Muscle of back (tissue), 13 donors: ENCODE measurements at places on chromosomes 3 and 15.

DNA sequence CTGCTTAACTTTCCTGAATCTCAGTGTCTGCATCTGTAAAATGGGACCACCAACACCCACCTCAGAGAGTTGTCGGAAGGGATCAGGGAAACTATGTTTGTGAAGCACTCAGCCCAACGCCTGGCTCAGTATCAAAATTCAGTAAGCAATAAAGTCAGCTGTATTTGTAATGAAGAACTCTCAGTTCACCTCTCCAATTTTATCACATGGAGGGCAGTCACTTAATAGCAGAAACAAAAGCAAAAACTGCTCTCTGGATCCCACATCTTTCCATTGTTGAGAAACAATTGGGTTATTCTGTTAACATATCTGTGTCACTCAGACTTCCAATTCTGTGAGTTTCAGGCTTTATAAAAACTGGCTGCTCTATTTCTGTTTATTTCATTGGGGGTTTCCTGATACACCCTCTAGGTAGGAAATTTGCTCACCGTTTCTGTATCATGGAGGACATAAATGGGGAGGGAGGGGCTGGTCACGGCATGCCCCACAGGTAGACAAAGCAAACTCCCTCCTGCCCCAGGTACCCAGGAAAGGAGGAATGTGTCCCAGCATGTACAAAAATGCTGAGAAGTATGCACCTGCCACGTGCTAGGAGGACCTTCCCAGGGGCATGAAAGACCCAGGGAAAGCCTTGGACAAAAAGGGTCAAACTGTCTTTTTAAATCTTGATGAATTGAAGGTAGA is 81.4 kb upstream of the LMOD3 start:
- DNase-seq = no peak

DNA sequence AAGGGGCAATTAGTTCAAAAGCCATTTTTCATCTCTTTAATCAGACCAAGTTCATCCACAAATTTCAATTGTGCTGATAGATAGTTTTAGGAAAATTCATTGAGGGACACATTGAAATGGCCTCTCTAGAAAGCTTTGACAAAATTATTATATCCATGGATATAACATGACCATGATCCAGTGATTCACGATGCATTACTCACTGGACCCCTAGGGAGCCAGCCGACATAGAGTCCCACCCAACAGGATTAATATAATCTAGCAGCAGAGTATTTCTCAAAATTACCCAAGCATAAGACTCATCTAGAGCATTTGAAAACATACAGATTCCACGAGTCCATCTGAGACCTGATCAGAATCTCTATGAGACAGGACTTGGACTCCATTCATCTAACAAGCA is 100.3 kb downstream of the FRMD5 start:
- DNase-seq = no peak

DNA sequence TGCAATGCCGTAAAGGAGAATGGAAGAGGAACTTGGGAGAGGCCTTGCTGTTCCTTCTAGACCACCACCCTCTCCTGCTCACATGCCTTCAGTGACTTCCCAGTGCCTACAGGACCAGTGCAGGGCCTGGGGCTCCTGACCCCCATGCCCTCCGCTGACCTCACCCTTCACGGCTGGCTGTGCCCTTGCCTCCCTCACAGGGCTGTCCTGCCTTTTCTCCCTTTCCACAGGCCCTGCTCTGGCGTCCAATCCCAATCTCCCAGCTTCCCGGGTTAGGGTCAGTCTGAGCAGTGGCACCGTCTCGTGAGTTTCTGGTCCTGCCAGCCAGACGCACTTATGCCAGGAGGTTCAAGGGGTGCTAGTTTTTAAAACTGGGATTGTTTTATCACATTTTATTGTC is 110.4 kb downstream of the WNT7A start:
- no peak for DNase-seq

- no peak for DNase-seq
Measured at GRCh38 chr15:70535071-70535954, 228.0 kb downstream of the UACA start.

- peak; percentile 85 for DNase-seq
Measured at GRCh38 chr3:21839592-21839991, 88.6 kb upstream of the ZNF385D start.

DNA sequence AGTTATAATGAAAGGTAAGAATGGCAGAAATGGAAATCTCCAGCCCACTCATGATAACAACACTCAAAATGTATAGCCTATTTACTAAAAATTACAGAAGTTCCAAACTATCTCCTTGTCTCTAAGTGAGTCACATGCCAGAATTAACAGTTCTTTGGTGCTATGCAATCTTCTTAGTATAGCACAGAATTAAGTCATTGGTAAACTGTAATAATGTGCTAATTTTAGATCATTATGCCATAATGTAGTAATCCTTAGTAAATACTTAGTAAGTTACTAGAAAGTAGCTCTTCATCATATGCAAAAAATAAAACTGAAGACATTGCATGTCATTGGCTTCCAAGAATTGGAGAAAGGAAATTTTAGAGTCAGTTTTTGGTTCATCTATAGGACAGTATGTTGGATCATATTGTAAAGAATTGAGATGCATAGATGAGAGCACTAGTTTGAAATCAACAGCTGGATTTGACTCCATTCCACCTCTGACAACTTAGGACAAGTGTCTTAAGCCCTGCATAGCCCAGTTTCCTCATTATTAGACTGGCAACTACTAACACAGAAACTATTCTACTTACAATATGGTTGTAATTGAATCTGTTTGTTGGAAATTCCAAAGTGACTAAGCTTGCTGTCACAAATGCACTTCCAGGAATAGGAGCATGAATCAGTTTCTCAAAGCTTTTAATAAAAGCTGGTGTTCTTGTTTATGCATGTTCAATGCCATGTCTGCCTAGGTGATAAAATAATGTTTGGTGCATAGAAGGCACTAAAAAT is 40.1 kb upstream of the CD47 start:
- no peak for DNase-seq

DNA sequence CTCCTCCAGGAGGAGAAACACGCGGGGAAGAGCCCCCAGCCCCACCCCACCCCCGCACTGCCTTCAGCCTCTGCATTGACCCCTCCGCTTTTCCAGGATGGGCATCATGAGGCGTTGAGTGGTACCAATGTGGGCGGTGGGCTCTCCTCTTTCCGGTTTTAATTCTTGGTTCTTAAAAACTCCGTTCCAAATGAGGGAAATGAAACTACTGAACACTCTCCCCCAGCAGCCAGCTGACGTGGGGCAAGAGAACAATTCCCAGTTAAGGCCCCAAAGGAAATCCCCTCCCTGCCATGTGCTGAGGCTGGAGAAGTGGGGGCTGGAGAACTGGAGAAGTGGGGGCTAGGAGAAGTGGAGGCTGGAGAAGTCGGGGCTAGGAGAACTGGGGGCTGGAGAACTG is 5.3 kb upstream of the NRROS start:
- DNase-seq = no peak

GRCh38 chr15:74620636-74621545 is 5.3 kb downstream of the CLK3 start:
- no peak for DNase-seq

DNA sequence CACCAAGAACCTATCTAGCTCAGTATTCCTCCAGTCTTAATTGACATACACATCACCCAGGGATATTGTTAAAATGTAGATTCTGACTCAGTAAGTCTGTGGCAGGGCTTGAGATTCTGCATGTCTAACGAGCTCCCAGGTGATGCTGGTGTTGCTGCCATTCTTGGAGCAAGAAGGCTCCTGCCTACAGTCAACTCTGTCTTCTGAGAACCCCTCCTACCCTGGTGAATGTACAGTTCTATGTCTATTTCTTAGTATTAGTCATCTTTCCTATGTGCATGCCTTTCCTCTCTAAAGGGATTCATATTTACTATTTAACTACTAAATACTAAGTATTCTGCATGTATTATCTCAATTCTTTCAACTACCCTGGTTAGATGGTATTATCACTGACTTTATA is 268.7 kb downstream of the EDEM1 start:
- no peak for DNase-seq

GRCh38 chr3:166721466-166721865 is 658.6 kb downstream of the ZBBX start:
- peak; percentile 14 for DNase-seq

- no peak for DNase-seq
Measured at GRCh38 chr15:80183886-80184285, 31.1 kb downstream of the FAH start.

- DNase-seq = no peak
Measured at GRCh38 chr15:40680151-40680550, 14.8 kb upstream of the RAD51 start.

DNA sequence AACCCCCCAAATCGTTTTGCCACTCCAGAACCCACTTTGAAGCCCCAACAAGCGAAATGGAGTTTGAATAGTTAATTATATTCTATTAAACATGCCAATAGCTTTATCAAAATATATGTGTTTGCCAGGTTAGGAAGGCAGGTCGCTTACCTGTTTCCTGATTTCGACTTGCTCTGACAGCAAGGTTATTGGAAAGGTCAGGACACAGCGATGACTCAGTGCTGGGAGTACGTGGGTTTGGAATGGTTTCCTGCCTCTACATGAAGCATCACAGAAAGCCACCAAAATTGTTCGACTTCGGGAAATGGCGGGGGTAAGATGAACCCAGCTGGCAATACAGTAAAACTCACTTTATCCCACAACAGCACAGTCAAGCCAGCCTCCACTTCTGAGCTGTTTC is 135.6 kb upstream of the ABI3BP start:
- DNase-seq = no peak

- DNase-seq = no peak
Measured at GRCh38 chr15:58742819-58743502, 6.5 kb downstream of the ADAM10 start.

- DNase-seq = no peak
Measured at GRCh38 chr3:159749406-159749805, 239.2 kb upstream of the IL12A start.

DNA sequence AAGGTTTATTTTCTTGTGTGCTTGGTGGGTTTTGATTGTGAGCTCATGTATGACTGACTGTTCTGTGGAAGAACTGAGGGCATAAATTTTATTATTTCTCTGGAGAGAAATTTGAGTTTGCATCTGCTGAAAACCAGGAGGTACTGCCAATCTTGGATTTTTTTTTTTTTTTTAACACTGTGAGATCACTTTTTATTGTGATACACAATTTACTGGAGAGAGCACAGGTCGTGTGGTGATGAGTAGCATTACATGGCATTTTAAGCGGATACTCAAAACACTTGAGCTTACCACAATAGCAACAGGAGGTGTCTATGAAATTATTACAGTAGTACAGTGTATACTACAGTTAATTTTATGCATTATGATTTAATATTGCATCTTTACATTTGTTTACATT is 237.4 kb downstream of the MFSD1 start:
- DNase-seq = no peak

DNA sequence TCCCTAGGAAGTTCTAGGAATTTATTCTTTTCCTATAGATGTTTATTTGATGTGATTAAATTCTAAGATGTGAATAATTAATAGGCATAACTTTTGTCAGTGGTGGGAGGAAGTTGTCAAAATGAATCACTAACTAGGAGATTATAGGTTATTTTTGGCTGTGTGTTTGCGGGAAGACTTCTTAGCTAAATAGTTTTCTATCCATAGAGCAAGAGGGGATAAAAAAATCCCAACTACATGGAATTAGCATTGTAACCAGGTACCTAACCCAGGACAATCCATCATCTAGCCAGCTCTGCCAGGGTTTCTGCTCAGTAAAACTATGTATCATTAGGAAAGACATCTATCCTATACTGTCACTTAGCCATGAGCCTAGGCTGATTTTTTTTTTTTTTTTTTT is 23.9 kb downstream of the SLC30A4 start:
- no peak for DNase-seq

DNA sequence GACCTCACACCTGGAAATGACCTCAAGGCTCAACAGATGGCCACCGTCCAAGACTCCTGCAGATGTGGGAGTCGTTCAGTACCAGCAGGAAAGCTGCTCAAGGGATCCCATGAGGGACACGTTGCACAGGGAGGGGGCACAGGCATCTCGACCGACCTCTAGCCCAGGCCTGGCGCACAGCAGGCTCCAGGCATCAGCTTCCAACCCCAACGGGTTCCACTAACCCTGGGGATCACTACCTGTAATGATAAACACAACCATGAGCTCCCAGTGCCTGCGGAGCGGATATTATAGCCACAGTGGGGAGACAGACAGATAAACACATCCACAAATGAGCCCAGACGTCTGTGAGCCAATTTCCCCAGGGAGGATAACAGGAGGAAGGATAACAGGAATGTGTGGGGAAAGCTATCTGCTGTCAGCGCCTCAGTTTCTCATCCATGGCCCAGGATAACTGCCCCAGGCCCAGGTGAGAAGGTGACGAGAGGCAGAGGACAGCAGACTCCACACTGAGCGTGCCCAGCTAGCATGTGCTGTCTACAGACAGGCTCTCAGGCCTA is 19.9 kb downstream of the NUP210 start:
- no peak for DNase-seq

- DNase-seq = no peak
Measured at GRCh38 chr3:190227064-190227463, 95.2 kb downstream of the CLDN1 start.
